Stimulated activated CD4-positive, alpha-beta T cell treated with anti-CD3 and anti-CD28 coated beads, Interleukin-4, amount 100 ng/mL, for 24 hours (primary cell): ENCODE measurements at places on chromosomes 7 and 10.

DNA sequence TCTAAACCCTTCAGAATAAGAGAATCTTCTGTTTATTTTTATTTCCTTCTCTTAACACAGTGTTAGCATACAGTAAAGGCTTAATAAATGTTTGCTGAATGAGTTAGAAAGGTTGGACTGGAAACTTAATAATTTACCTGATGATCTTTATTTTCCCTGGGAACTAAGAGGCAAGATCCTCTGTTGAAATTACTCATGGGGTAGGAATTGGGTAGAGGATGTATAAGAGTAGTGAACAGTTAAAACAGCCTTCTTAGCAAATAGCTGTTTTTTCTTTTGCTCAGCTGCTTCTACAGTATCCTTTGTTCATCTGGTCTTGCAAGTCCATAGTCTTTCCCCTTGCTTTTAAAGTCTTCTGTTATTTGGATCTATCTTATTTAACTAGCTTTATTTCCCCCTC lies 80.0 kb downstream of the AKAP9 start:
- no peak for DNase-seq

GRCh38 chr10:77036993-77037734 lies 600.4 kb downstream of the KCNMA1 start:
- no peak for DNase-seq

GRCh38 chr7:657565-658119 lies 68.9 kb upstream of the DNAAF5 start:
- DNase-seq: no peak

DNA sequence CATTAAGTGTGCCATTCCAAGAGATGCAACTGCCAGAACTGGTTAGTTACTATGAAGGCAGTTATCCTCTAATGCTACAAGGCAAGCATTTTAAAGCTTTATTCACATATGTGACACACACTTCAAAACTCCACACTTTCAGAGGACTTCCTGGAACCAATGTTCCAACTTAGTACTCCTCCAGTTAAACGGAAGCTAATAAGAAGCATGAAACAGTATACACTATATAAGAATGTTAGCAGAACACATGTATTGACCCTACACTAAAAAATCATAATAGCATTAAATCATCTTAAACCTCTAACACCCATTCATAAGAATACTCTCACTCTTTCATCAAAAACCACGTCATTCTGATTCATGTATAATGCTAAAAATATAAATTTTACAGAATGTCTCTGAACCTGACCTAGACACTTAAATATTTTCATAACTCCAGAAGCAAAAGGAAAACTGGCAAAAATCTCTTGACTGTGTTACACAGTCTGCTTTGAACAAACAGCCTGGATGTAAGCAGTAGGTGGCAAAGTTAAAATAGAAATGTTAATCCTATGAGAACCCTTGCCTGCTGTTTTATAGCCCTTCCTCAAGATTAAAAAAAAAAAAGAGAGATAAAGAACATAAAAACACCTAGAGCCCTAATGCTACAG lies 135.0 kb downstream of the SEMA3C start:
- no peak for DNase-seq

DNA sequence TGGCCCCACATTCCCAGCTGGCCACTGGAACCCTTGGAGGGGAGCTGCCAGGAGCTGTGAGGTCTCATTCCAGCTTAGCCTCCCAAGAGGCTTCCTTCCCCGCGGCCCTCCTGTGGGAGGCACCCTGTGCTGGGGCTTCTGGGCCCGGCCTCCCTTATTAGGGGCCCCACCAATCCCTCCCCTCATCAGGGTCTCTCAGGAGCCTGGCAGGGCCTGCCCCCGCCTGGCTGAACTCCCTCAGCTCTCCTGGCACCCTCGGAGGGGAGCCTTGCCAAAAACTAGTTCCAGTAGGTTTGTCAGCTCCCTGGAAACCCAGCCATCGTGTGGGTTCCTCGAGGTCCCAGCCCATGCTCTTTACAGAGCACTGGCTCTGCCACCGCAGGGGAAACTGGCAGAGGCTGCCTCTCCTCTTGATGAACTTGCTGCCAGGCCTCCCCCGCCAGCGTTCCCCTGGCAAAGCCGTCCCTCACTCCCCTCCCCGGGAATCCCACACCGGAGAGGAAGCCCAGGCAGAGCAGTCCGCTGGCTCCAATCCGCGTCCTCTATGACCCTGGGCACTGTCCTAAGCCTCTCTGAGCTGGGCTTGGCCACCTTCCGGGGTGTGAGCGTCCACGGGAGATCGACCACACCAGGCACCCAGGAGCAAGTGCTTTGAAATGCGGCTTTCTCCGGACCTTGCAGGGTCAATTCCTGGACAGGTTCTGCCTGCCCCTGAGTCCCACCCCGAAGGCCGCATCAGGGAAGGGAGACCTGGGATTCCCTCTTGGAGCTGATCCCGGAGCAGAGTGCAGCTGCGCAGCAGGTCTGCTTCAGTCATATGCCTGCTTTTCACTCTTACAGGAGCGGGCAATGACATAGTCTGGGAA lies 139.8 kb downstream of the ARHGAP22 start:
- no peak for DNase-seq

GRCh38 chr10:35613597-35614226 lies 8.6 kb downstream of the GJD4 start:
- no peak for DNase-seq

DNA sequence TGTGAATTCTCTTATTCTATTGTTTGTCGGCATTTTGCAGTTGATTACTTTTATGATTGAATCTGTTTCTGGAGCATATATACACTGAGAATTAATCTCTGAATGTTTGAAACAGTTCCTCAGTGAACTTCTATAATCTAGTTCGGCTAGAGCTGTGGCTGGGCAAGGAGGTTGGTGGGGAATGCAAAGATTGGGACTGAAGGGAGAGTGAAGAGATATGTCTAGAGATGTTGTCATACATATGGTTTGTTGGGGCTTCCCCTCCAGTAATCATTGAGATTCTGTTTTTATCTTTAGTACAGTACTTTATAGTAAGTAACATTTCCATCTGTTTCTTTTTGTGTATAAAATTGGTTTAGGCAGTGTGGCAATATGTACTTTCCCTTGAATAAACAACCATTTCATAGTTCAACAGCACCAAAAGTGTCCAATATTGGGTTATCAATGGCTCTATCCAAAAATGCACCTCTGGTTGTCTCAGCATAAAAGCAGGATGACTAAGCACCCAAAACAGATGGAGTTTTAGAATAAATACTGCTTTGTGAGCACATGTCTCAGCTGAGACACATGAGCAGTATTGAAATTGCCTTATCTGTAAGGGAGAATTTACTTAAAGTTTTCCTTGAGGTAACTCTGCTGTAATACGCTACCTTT lies 36.7 kb downstream of the WAC start:
- DNase-seq: no peak

DNA sequence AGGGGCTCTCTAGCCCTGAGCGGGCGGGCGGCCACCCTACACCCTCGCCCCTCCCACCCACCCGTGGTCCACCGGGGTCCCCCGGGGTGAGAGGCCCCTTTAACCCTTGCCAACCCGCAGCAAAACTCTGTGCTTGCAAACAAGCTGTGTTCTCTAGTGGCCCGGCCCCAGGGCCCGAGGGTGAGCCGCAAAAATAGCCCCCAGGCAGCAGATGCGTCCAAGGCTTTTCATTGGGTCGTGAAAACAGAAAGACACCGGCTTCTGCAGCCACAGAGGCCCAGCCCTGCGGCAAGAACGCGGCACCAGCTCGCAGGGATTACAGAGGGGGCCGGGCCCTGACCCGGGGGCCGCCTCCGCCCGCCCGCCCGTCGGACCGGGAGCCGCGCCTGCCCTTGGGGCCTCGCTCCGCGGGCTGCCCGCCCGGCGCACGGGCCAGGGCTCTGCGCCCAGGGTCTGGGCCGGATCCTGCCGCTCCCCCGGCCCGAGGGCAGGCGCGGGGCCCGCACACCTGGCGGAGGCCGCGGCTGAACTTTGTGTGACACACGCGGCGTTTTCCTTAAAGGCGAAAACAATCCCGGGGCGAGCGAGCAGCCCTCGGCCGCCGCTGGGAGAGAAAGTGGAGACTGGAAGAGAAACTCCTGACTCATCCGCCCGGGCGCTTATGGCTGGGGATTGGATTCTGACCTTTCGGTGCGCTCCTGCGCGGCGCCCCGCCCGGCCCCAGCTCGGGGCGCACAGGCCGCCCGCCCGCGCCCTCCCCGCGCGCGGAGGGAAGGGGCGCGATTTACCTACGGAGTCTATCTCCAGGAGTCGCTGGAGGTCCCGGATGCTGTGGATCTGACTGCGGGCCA lies 2.8 kb downstream of the PDGFA start:
- peak; percentile 33 for DNase-seq

DNA sequence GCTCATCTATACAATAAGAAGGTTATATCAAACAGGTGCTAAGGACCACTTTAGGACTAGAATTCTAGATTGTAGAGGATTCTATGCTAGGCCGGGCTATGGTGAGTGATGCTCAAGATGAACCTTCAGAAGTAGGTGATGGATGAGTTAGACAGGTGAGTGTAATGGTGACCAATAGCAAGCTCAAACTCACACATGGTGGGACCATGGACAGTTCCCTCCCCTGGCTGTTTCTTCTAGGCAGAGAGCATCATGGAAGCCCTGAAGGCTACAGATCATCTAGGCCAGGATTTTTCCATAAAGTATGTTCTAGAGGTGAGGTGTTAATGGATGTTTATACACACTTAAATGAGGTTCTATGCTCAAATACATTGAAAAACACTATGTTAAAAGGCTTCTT lies 162.2 kb upstream of the WDR11 start:
- DNase-seq: no peak

DNA sequence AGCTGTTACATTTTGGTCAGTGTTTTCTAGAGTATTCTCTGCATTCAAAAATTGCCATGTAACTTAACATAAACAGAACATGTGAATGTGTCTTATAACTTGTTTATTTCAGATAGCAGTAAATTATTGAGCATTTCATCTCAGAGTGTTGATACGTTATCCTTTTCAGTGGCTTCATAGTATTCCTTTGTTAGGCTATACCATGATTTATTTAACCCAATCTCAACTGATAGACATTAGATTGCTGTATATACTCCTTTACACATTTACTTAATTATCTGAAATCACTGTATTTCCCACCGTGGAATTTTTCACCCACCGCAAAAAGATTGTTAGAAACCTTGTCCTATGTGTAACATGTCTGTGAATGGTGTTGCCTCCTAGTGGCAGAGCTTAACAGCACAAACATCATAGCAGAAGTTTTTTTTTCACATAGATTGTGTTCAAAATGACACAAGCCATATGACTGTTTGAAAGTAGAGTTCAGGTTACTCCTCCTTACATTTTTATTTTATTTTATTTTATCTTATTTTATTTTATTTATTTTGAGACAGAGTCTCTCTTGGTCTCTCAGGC lies 21.4 kb downstream of the SLF2 start:
- DNase-seq: no peak

GRCh38 chr7:51160990-51161615 lies 155.5 kb downstream of the COBL start:
- DNase-seq: peak; percentile 51

DNA sequence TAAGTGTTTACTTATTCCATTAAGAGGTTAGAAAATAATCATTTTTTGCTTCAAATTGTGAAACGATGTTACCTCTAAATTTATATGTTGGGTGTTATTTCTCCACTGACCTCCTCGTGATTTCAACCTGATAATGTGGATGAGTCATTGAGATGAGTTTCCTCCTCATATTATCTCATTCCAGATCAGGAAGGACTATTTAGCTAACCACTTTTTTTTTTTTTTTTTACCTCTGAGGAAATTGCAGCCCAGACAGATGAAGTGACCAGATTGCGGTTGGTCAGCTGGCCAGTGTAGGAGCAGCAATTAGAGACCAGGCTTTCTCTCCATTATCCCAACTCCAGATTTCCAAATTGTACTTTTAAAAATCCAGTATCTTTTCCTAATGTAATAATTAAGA lies 248.7 kb downstream of the FZD1 start:
- DNase-seq: no peak

DNA sequence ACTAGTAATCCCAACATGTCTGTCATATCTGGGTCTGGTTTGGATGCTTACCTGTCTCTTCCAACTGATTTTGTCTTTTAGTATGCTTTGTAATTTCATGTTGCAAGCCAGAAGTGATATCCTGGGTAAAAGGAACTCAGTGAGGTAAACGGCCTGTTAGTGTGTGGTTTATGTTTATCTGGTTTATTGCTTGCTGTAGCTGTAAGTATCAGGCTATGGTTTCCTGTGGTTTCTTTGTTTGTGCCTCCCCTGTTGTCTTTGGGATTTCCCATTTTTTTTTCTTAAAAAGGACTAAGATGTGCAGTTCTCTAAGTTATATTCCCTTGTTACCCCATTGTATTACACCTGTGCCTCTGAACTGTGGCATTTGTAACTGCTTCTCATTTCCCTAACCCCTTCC lies 323.5 kb upstream of the POM121L12 start:
- no peak for DNase-seq

GRCh38 chr10:87976101-87976743 lies 112.8 kb downstream of the PTEN start:
- DNase-seq: no peak

- no peak for DNase-seq
Observed at GRCh38 chr7:40760293-40760964, 625.6 kb downstream of the SUGCT start.

- DNase-seq: no peak
Observed at GRCh38 chr10:36441557-36441956, 683.8 kb upstream of the ANKRD30A start.

- no peak for DNase-seq
Observed at GRCh38 chr7:7965301-7965700, 3.3 kb upstream of the GLCCI1 start.

- no peak for DNase-seq
Observed at GRCh38 chr7:149471289-149471953, 10.6 kb upstream of the ZNF777 start.

- no peak for DNase-seq
Observed at GRCh38 chr7:114687238-114687637, 234.7 kb upstream of the MDFIC start.

- DNase-seq: no peak
Observed at GRCh38 chr7:16532272-16532671, 5.6 kb downstream of the LRRC72 start.

DNA sequence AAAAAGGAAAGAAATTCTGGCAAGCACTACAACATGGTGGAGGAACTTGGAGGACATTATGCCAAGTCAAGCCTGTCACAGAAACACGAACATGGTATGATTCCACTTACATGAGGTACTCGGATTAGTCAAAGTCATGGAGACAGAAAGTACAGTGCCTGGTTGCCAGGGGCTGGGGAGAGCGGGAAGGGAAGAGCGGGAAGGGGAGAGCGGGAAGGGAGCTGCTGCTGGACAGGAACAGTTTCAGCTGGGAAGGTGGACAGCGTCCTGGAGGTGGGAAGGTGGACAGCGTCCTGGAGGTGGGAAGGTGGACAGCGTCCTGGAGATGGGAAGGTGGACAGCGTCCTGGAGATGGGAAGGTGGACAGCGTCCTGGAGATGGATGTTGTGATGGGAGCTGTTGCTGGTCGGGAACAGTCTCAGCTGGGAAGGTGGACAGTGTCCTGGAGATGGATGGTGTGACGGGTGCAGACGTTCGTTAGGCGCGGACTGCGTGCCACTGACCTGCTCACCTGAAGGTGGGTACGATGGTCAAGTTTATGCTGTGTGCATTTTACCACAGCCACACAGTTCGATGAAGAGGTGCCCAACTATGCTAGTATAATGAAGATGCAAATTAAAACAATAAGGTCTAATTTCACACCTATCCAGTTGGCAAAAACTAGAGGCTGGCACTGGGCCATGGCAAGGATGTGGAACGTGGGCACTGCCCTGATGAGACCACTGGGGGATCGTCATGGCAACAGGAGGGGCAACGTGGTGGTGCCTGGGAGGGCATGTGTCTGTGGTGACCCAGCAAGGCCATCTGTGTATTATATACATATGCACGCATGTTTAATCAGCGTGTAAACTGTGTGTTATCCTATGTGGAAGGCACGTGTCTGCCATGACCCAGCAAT lies 103.8 kb downstream of the NKX6-2 start:
- no peak for DNase-seq

GRCh38 chr7:3533040-3533439 lies 232.0 kb downstream of the SDK1 start:
- DNase-seq: no peak
